ENCODE measurements at places on chromosomes 4 and X.

DNA sequence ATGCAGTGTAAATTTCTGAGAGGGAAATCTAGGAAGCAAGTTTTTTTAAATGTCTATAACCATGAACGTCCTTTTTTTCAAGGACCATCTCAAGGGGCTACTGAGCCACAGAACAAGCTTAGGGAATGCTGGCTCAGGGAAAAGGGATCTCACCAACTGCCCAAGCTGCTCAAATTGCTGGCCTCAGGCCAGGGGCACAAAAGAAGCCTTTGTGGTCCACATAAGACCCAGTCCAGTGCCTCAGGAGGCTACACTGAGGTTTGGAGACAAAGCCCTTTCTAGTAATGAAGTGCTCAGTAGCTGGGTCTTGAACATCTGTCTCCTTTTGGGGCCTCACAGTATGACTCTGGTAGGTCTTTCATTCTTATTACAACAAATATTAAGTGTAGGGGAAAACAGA, 305.5 kb downstream of the RAB28 start:
- DNase-seq = peak; percentile 64

DNA sequence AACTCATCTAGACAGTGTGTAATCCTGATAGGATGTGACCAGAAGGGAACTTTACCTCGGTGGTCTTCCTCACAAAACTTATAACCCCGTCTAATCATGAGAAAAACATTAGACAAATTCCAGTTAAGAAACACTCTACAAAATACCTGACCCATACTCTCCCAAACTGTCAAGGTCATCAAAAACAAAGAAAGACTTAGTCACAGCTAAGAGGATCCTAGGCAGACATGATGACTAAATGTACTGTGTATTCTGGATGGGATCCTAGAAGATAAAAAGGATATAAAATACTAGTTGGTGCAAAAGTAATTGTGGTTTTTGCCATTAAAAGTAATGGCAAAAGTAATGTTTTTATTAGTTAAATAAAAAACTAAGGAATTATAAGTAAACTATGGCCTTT, 81.6 kb downstream of the DTHD1 start:
- no peak for DNase-seq

DNA sequence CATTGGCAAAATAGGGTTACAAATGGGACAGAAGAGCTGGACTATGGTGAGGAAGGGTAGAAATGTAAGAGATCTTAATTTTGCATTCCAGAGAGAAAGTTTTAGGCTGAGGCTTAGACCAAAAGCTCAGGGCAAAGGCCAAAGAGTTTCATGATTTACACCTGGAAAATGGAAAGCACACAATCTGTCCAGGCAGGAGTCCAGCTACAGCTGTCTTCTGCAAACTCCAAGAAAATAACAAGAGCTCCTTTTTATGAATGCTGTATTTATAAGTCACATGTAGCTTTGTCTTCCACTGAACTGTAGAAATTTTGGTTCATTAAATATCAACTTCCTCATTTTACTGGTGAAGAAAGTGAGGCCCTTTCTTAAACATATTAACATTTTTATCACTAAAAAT, 288.0 kb upstream of the ATOH1 start:
- no peak for DNase-seq

- DNase-seq = no peak
Measured at GRCh38 chr4:40516651-40517050, 113.0 kb downstream of the RBM47 start.

GRCh38 chr4:43932448-43932847, 516.2 kb downstream of the KCTD8 start:
- peak; percentile 19 for DNase-seq

DNA sequence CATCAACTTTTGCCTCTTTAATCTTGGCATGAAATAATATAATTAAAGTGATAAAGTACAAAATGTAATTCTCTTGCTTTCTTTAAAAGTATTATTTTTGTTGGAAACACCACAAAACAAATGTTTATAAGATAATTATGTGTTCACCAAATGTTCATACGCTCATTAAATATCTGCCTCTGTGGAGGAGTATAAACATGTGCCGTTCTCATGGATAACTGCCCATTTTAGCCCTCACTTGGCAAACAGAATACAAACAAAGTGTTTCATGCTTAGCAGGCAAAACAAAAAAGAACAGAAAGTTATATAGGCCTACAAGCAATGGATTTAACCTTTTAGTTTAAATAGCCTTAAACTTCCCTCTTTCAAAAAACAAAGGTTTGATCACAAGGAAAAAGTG, 800.5 kb upstream of the DIAPH2 start:
- peak; percentile 79 for DNase-seq
